Activated CD4-positive, alpha-beta T cell treated with anti-CD3 and anti-CD28 coated beads, Interleukin-2, amount 50 U/mL, for 16 hours (primary cell): ENCODE measurements at places on chromosomes 16 and 17.

GRCh38 chr17:74307984-74308773 is 17.8 kb upstream of the KIF19 start:
- DNase-seq: no peak

- DNase-seq: no peak
Measured at GRCh38 chr16:51967646-51968045, 579.3 kb downstream of the TOX3 start.

DNA sequence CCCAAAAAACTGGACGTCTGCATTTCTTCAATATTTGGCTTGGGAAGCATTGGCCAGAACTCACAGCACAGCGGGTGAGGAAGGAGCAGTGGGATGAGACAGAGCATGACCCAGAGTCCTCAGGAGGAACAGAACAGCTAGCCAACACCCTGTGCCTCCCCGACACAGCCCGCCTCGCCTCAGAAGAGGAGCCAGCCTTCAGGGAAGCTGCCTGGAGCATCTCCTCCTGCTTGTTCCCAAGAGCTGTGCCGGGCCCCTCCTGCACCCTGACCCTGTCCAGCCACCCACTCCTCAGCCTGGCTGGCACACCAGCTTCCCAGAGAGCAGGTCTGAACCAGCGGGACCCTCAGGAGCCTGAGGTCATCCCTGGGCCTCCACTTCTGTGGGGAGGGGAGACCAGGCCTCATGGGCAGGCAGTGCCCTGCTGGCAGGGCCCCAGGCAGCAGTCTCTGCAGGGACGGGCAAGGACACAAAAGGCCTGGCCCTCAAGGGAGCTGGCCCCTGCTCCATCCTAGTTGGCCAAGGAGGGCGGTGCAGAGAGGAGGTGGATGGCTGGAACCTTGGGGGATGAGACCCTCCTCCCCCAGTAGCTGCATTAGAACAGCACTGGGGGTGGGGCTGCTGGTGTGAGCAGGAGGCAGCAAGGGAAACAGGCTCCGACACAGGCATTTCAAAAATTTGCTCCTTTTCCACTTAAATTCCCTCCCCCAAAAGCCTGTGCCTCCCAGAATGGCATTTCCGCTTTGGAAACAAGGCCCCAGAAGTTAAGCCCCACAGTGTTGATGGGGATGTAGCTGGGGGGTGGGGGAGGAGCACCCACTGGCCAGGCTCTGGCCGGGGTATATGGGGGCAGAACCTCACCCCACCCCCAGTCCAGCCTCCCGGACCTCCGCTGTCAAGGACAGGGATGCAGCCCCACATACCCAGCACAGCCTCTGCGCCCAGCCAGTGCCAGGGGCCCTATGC is 1.8 kb upstream of the BCAR1 start:
- no peak for DNase-seq

GRCh38 chr16:86134802-86135461 is 236.0 kb downstream of the IRF8 start:
- no peak for DNase-seq

DNA sequence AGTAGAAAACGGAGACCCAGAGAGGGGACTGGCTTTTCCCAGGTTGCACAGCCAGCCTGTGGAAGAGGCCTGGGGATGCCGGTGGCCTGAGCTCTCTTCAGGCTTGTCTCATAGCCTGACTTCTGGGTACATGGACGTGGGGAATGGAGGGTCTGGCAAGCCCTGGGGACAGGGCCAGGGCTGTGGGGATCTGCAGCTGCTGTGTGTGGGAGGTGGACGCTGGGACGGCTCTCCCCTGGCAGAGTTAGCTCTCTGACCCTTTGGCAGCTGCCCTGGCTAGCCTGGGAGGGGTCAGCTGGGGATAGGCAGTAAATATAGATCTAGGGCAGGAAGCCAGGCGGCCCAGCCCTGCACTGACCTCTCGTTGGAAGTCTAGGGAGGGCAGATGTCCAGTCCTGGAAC is 20.5 kb downstream of the SLC4A1 start:
- no peak for DNase-seq

- no peak for DNase-seq
Measured at GRCh38 chr17:73423159-73423715, 111.4 kb upstream of the CDC42EP4 start.

GRCh38 chr16:28534542-28535373 is 4.0 kb downstream of the NUPR1 start:
- no peak for DNase-seq

- peak; percentile 16 for DNase-seq
Measured at GRCh38 chr16:87416826-87417527, 24.8 kb downstream of the MAP1LC3B start.

GRCh38 chr17:17048106-17048505 is 5.8 kb downstream of the MPRIP start:
- DNase-seq: no peak

- no peak for DNase-seq
Measured at GRCh38 chr17:20997711-20998570, 44.9 kb downstream of the USP22 start.

DNA sequence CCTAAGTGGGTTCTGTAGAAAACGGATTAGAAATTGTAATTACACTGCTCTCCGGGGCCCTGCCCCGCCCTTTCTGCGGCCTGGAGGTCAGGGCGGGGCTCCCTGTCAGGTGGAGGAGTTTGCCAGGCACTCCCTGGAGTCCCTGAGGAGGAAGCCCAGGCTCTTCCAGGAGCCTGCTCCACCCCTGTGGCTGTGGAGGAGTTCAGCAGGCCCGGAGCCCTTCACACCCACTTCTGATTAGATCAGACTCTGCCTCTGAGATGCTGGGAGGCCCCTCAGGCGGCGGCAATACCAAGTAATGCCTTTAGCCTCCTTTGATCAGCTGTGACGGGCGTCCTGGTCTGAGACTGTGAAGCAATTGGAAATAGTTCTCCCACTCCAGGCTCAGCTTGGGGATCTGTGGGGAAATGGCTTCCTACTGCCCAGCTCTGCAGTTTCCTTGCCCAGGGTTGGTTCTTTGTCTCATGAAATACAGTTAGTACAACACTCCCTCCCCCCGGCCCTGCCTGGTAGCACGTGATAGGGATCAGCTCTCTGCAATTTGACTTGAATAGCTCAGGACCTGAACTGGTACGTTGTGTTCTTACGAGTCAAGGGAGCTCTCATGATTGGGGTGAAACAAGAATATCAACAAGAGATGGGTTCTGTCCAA is 22.3 kb downstream of the BAIAP2 start:
- no peak for DNase-seq

GRCh38 chr17:335691-336090 is 16.9 kb downstream of the RPH3AL start:
- DNase-seq: no peak

- no peak for DNase-seq
Measured at GRCh38 chr17:53635444-53635843, 187.3 kb upstream of the KIF2B start.

DNA sequence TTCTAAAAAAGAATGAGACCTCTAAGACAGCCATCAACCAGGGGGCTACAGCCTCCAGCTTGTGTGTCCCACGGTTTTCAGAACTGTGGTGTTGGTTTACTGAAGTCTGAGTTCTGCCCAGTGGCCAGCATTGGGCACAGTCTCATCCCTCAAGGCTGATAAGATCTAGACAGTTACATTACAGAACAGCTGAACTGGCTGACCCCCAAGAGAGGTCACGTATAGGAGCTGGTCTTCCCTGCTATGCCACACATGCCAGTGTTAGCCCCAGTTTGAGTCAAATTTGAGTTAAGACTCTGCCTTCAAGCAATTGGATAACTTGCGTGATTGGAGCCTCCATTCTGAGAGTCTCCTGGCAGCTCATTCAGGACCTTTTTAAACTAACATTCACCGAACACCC is 14.8 kb upstream of the NUP93 start:
- no peak for DNase-seq

DNA sequence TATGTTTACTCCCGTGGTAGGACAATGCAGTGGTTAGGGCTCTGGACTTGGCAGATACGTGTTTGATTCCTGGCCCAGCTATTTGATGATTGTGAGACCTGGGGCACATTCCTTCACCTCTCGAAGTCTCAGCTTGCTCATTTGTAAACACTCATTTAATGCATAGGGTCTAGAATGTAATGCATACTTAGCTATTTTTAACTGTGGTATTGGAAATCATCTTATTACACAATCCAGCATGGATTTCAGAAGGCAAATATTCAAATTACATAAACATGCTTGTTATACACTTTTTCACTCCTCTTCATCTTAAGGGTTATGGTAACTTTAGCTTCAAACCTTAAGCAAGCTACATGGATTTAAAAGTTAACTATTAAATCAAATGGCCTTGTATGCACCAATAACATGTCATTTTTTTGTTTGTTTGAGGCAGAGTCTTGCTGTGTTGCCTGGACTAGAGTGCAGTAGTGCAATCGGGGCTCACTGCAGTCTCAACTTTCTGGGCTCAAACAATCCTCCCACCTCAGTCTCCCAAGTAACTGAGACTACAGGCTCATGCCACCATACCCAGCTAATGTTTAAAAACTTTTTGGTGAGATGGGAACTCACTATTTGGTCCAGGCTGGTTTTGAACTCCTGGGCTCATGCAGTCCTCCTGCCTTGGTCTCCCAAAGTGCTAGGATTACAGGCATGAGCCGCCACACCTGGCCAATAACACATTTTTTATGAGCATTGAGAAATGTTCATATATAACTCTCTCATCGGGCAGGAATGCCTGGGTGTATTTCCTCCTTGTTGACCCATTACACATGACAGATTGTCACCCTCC is 52.5 kb downstream of the VAT1L start:
- no peak for DNase-seq
